ENCODE measurements at places on chromosomes 5 and 9. TPM values are rescaled to one million over a fixed set of nuclear protein-coding genes. Genes with fewer than 3 reads are reported as not detected.

Gene PMPCA
- total RNA-seq: 124 TPM

DNA sequence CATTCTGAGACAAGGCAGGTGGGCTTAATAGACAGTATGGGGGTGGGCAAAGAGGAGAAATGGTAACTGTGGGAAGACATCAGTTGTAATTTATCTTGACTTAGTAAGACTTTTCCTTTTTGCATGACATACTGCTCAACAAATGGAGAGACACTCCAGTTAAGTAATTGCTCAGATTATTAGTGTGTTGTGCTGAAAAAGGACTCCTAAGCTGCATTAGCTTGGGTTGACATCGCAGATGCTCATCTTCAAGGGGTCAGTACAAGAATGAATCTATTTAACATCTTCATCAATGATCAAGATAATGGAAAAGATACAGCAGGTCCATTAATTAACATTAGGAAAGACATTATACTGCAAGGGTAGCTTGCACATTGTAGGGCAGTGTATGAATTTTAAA lies 181.1 kb upstream of the ELAVL2 start:
- DNase-seq: no peak
- no peak overlapping the region for H3K4me3 ChIP-seq
- no peaks in the 10 kb centered on the region for H3K36me3 ChIP-seq
- no peaks in the 10 kb centered on the region for H3K27me3 ChIP-seq
- H3K4me1 ChIP-seq: no peaks in the 10 kb centered on the region

- no peaks in the 10 kb centered on the region for H3K36me3 ChIP-seq
- no peak overlapping the region for H3K4me3 ChIP-seq
- H3K4me1 ChIP-seq: no peaks in the 10 kb centered on the region
- H3K27ac ChIP-seq: no peak overlapping the region
Observed at GRCh38 chr5:18675041-18675440, 1040.8 kb downstream of the TAF11L14 start.

DNA sequence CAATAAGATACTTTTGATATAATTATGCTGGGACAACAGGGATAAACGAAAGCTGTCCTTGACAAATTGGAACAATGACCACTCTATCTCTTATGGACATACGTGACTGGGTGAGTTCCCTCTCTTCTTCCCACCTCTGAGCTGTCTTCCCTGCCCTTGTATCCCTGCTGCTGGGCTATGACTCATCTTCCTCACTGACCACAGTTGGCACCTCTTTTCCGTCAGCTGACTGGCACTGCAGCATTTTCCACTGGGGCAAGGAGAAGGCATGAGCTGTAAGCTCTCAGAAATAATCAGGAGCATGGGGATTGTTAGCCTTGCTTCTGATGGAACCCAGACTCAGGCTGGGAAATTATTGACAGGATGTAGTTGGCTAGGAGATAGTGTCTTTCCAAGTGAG lies 48.7 kb downstream of the PCSK1 start:
- no peak overlapping the region for H3K4me3 ChIP-seq
- H3K4me1 ChIP-seq: no peaks in the 10 kb centered on the region
- DNase-seq: no peak
- no peak overlapping the region for H3K27ac ChIP-seq
- H3K36me3 ChIP-seq: no peaks in the 10 kb centered on the region
- H3K27me3 ChIP-seq: peaks cover 29% of the 10 kb centered on the region

GRCh38 chr9:96875461-96876142 lies 21.3 kb upstream of the ZNF782 start:
- peak overlapping the region; percentile 87 for H3K4me3 ChIP-seq
- no peaks in the 10 kb centered on the region for H3K36me3 ChIP-seq
- H3K27ac ChIP-seq: peak overlapping the region; percentile 68
- peaks cover 26% of the 10 kb centered on the region for H3K4me1 ChIP-seq
- peaks cover 40% of the 10 kb centered on the region for H3K27me3 ChIP-seq

All from activated CD4-positive, alpha-beta T cell treated with anti-CD3 and anti-CD28 coated beads, Interleukin-2, amount 10 ng/mL, durations not matched to agents 24 days and 14 days (primary cell).